ENCODE measurements at places on chromosomes 7 and 10. TPM values are rescaled to one million over a fixed set of nuclear protein-coding genes. Genes with fewer than 3 reads are reported as not detected.

The CFAP70 gene
- 0.10 TPM for total RNA-seq

The RBP4 gene
- total RNA-seq = 6.9 TPM

- no peak overlapping the region for H3K27ac ChIP-seq
- H3K36me3 ChIP-seq = no peaks in the 10 kb centered on the region
- no peaks in the 10 kb centered on the region for H3K4me1 ChIP-seq
- peaks cover 23% of the 10 kb centered on the region for H3K27me3 ChIP-seq
- DNase-seq = no peak
These were observed 190.0 kb downstream of the PLXNA4 start for GRCh38 chr7:132386201-132386681.

DNA sequence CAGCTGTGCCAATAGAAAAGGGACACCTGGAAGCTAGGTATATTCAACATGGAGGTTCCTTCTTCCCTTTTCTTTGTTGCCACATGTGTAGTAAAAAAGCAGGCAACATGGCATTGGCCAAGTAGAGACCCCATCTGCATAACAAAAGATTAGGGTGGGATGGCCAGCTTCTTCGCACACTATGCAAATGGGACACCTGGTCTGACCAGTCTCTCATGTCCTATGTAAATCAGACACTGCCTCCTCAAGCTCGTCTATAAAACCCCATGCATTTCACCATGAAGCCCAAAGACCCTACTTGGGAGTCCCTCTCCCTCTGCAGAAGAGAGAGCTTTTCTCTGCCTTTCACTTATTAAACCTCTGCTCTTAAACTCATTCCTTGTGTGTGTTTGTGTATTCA lies 53.9 kb downstream of the MYL10 start:
- H3K4me3 ChIP-seq = no peak overlapping the region
- H3K36me3 ChIP-seq = no peaks in the 10 kb centered on the region
- no peak for DNase-seq
- H3K27ac ChIP-seq = no peak overlapping the region
- no peaks in the 10 kb centered on the region for H3K27me3 ChIP-seq

GRCh38 chr10:37856881-37857286 lies 526 bp downstream of the ZNF248 start:
- no peaks in the 10 kb centered on the region for H3K27me3 ChIP-seq
- H3K36me3 ChIP-seq = no peaks in the 10 kb centered on the region
- no peak for DNase-seq

DNA sequence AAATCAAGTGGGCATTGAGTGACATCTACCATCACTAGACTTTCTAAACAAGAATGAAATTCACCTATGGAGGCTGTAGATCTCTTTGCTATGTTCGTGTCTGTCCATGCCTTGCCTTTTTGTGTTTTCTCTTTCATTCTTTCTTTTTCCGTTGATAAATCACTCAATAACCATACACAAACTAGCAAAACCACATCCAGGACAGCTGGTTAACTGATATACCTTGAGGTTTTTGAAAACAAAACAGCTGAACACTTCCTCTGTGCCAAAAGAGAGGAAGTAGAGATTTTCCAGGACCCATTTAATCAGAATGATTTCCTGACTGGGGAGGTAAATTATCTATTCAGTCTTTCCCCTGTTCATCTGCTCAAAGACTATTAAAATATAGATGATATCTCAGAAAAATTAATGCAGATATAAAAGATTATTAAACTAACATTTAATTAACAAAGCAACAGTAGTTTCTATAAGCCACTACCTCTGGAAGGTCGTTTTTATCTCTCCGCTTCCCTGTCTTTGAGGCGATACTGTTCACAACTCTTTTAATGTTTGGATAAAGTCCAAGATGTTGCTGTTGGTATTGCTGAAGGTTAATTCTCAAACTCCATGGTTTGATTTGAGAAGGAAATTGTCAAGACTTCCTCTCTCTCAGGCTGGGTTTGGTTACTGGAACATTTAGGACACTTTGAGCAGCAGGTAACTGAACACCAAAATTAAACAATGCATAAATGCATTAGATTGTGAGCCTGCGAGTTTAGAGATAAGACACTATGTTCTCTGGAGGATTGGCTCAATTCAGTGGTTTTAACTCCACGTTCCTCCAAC lies 24.4 kb upstream of the C10orf67 start:
- DNase-seq = no peak
- no peak overlapping the region for H3K27ac ChIP-seq
- H3K4me1 ChIP-seq = no peaks in the 10 kb centered on the region
- H3K27me3 ChIP-seq = no peaks in the 10 kb centered on the region
- H3K36me3 ChIP-seq = no peaks in the 10 kb centered on the region
- no peak overlapping the region for H3K4me3 ChIP-seq

- no peaks in the 10 kb centered on the region for H3K4me1 ChIP-seq
- no peaks in the 10 kb centered on the region for H3K36me3 ChIP-seq
- no peak overlapping the region for H3K4me3 ChIP-seq
- H3K27ac ChIP-seq = no peak overlapping the region
- no peaks in the 10 kb centered on the region for H3K27me3 ChIP-seq
These were observed 77.4 kb downstream of the FAM107B start for GRCh38 chr10:14697281-14697680.

- H3K27me3 ChIP-seq = no peaks in the 10 kb centered on the region
- no peaks in the 10 kb centered on the region for H3K4me1 ChIP-seq
- no peak overlapping the region for H3K4me3 ChIP-seq
- no peak overlapping the region for H3K27ac ChIP-seq
- DNase-seq = no peak
- H3K36me3 ChIP-seq = no peaks in the 10 kb centered on the region
These were observed 11.0 kb upstream of the ZNF107 start for GRCh38 chr7:64654796-64655548.

DNA sequence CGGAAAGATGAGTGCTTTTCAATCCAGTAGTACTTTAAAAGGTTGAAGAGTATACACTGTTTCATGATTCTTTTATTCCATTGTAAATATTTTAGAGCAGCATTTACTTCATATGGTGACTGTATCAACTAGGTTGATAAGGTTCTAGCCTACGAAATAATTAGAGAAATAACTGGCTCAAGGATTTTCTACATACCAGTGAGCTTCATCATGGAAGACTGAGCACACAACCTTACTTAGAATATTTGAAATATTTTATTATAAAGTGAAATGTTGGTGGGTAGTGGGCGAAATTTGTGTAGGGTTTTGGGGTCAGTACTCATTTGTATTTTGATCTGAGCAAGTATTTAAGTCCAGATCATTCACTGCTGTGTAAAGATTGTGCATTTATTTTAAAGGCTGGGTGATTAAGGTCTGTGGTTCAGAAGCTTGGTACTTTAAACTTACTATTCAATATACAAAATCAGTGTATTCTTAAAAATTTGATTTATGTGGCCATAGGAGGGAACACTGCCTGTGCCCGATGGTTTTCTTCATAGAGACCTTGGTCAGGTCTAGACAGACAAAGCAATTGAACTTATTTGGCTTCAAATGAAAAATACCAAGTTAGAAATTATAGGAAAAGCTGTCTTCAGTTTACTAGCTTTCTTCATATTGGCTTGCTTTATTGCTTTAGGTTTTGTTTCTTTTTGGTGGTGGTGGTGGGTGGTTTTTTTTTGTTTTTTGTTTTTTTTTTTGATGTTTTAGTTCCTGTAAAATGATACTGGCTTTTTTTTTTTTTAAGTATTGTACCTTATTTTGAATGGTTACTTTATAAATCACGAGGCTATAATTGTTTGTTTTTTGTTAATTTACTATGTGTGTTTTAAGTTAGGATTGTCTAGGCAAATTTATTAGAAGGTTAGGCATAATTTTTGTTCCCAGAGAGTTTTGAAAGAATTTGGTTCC lies 3.0 kb downstream of the KMT2E start:
- H3K27ac ChIP-seq = peak overlapping the region; percentile 99
- H3K27me3 ChIP-seq = no peaks in the 10 kb centered on the region
- DNase-seq = no peak
- peaks cover 22% of the 10 kb centered on the region for H3K4me1 ChIP-seq

- no peaks in the 10 kb centered on the region for H3K4me1 ChIP-seq
- no peaks in the 10 kb centered on the region for H3K36me3 ChIP-seq
- no peak overlapping the region for H3K4me3 ChIP-seq
- no peaks in the 10 kb centered on the region for H3K27me3 ChIP-seq
- no peak for DNase-seq
- H3K27ac ChIP-seq = no peak overlapping the region
These were observed 50.6 kb downstream of the PRKG1 start for GRCh38 chr10:51124852-51125251.

Data from Panc1 (cell line).